ENCODE measurements at places on chromosomes 1 and 21.

- DNase-seq, result peak; percentile 92
These were observed 129.2 kb upstream of the SYT6 start for GRCh38 chr1:114282751-114283403.

DNA sequence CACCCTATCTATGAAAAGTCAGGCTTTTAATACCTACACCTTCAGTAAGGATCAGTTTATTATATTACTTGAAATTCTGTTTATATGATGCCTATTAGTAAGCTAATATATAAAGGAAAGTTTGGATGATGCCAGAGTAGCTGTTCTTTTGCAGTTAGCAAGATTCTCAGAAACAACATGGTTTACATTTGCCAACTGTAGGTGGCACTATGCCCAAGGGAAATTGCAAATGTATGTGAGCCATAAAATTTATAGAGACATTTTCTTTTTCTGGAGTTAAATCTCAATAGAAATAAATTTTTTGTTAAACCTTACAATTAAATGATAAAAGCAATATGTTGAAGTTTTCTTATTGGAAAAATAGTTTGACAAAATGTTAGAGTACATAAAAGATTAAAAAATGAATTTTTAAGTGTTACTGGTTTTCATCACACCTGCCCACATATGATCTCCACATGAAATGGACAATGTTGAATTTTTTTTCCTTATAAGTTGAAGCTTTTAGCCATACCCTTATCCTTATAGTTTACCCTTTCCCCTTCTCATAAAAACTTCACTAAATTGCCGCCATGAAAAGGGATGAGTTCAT is 32.1 kb upstream of the EPHX4 start:
- DNase-seq, result peak; percentile 44

GRCh38 chr1:233603478-233603877 is 10.4 kb upstream of the KCNK1 start:
- DNase-seq, result no peak

- no peak for DNase-seq
These were observed 16.7 kb upstream of the COL6A2 start for GRCh38 chr21:46081022-46081861.

DNA sequence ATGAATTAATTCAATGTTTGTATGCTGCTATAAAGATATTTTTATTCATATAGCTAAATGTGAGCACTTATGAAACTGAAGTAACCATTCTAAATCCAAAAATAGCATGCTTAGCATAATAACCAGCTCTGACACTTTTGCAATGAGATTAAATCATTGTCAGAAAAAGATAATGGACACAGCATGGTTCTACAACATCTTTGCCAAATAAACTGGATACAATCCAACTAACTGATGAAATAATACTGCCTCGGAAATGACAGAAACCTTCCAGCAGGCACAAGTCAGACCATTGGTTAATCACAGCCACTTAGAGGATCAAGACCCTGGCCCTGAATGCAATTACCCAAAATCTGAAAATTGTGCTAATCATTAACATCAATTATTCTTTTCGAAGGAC is 592.7 kb upstream of the ADGRL4 start:
- DNase-seq, result no peak

- no peak for DNase-seq
These were observed 7.1 kb upstream of the ACTA1 start for GRCh38 chr1:229440851-229441537.

GRCh38 chr1:119647228-119647733 is 785 bp downstream of the ZNF697 start:
- DNase-seq, result no peak

DNA sequence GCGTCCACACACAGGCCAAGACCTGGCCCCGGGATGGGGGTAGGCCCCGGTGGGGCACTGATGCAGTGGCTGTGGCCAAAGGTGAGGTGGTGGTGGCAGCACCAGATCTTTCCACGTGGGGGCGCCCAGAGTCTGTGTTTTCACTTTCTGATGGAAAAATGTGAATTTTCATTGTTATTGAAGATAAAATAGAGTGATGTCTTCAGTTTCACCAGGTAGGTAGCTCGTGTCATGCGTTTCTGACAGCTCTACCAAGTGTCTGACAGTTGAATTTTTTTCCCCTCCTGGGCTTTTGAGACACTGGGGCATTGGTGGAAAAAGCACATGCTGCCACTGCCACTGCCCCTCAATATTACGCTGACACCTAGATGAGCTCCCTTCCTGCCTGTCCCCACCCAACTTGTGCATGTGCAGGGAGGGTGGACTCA is 40.0 kb upstream of the MAGOH start:
- peak; percentile 95 for DNase-seq

GRCh38 chr1:206982216-206982615 is 12.0 kb upstream of the FCAMR start:
- DNase-seq, result peak; percentile 65

- no peak for DNase-seq
These were observed 63.3 kb downstream of the FYB2 start for GRCh38 chr1:56755911-56756310.

DNA sequence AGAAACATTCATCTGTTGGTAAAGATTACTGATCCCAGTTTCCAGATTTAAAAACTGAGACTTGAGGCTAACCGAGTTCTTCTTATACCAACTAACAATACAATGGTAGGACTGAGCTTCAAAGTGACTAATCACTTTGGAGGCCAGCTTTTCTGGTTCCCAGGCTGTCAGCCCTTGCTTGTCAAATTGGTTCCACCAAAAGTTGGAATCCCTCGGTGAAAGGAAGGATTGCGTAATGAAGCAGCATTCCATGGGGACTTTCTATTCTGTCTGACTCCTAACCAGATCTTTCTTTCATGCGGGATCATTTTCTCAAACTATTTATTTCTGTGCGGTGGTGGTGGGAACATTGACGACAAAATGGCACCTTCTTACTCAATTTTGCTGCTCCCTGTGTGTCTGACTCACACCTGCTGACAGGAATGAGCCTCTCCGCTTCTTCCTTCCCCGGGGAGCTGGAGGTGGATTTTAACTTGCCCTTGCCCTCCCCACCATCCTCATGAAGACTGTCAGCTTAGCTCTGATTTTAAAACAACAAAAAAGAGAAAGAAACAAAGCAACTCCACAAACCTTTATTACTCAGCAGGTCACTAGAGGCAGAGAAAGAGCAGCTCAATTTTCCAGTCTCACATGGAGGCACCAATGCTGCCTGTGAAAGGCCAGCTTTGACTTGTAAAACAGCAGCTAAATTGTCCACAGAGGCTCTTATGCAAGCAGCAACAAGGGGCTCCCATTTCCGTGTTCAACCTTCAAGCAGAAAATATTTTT is 32.9 kb upstream of the RASAL2 start:
- peak; percentile 57 for DNase-seq

All from iPS-NIHi11 (cell line).